Left colon (tissue), 2 donors: ENCODE measurements at places on chromosomes 2 and 18. TPM values are rescaled to one million over a fixed set of nuclear protein-coding genes. Genes with fewer than 3 reads are reported as not detected.
A peak's percentile ranks its signal among the peaks of the same experiment; 100 is the strongest.

DNA sequence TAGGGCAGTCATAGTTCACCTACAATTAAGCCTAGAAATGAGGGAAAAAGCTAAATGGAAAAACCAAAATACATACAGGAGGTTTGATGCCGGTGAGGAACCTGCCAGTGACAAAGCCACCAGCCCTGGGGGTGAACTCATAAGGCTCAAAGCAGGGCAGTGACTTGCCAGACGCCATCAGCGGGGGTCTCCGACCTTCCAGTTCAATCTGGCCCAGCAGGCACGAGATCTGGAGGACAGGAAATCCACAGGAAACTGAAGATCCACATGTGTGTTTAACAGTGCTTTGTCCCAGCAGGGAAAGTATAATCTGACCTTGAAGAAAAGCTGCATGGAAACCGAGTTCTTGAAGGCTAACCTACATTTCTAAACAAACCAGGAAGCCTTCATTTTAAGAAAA, 60.1 kb downstream of the POLR1A start:
- DNase-seq, result peak; percentile 14

DNA sequence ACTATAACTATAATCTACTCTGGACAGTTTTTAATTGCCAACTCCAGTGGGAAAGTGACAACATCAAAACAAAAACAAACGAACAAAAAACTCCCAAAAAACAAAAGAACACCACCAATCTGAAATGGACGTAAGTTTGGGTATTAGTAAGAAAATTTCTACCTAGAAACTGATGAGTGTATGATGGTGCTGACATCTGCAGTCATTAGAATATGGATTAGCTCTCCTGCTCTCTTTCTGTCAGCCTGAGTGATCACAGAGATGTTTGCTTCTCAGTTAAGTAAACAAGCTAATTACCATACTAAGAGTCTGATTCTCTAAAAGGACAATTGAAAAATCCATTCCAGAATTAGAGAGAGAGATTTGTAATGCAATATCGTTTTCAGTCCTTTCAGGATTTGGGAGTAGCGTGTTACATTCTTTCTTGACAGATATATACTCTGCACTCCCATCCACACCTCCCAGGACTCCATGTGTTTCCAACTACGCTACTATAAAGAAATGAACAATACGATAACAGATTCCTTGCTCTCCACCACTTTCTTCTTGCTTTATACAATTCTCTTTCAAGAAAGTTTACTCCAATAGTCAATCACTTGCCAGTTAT, 1347.4 kb upstream of the PIK3C3 start:
- DNase-seq, result no peak

GRCh38 chr18:25713103-25713502, 361.1 kb upstream of the ZNF521 start:
- no peak for DNase-seq

GRCh38 chr18:37270038-37270665, 295.4 kb downstream of the CELF4 start:
- no peak for DNase-seq

GRCh38 chr2:61726456-61727209, 127.2 kb downstream of the FAM161A start:
- no peak for DNase-seq

DNA sequence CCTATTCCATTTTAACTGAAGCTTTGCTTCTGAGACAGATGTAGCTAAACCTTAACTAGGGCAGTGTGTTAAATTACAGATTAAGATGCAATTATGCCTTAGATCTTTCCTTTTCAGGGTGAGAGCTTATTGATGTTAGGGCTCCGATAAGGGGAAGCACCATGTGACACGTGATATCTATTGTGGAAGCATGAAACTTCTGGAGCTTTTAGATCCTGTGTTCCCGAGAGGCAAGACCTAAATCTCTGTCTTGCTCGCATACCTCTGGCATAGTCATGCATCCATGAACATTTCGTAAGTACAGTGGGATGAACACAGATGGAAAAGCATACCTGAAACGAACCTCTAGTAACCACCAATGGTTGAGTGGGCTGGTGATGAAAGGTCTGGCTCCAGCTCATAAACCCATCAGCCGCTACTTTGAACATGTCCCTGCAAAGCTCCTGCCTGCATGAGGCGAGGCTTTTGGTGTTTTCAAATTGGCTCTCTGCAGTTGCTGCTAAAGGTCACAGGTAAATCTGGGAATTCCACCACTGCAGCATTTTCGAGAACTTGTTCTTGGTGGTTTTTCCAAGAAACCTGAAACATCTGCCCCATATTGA, 3.7 kb upstream of the NRP2 start:
- no peak for DNase-seq

GRCh38 chr2:159600752-159601151, 15.6 kb downstream of the BAZ2B start:
- DNase-seq, result no peak

GRCh38 chr2:237161189-237161588, 75.5 kb downstream of the COPS8 start:
- DNase-seq, result no peak

DNA sequence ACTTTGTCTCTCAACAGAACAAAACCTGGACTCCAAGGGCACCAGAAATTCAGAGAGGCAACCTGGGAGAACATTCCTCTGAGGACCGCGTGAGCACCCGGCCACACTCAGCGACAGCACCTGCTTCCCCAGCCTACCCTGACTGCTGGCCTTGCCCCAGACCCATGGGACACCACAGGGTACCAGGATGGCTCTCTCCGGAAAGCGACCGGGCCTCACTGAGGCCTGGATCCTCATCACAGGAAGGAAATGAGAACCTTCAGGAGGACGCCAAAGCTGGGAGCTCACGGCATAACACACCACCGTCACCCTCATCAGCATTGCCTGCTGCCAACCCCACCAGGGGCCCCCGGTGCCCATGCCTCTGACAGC, 38.9 kb downstream of the HS6ST1 start:
- peak; percentile 3 for DNase-seq

DNA sequence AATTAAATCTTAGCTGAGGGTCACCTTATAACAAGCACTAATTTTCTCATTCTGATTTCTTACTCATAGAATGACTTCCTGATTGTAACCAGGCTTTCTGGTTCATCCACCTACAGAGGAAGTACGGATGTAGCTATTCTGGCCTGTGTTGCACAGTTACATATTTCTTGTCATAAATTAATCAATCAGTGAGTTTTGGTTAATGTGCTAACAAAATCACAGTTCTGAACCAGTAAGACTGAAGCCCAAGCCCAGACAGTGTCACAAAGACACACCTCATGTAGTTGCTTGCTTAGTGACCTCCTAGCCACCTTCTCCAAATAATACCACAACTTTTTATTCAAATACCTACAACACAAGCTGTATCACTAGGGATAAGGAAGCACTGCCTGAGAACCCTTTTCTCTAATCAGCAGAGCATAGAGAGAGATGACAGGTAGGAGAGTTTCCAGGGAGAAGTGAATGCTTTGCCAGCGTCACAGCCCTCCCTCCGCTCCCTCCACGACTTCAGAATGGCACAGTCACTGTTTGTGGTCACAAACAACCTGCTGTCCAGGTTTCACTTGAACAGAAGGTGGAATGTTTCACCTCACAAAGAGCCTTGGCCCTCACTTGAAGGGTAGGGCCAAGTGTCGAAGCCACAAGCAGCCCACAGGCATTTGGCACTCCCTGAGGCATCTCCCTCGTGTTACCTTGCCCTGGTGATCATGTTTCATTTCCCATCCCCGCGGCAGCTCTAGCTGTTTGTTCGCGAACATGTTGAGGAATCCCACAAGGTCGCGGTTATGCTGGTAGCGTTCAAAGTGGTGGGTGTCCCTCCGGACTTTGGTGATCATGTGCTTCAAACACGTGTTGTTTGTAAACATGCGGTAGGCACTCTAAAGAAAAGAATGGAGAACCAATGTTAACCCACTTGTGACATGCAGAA, 120.8 kb upstream of the STK17B start:
- DNase-seq, result no peak

- DNase-seq, result no peak
Measured at GRCh38 chr18:21853016-21853415, 112.4 kb downstream of the MIB1 start.

GRCh38 chr2:107545066-107545465, 281.6 kb upstream of the RGPD4 start:
- no peak for DNase-seq

- no peak for DNase-seq
Measured at GRCh38 chr2:176388861-176389260, 119.6 kb downstream of the MTX2 start.

- peak; percentile 57 for DNase-seq
Measured at GRCh38 chr2:20614201-20615067, 36.5 kb downstream of the HS1BP3 start.

DNA sequence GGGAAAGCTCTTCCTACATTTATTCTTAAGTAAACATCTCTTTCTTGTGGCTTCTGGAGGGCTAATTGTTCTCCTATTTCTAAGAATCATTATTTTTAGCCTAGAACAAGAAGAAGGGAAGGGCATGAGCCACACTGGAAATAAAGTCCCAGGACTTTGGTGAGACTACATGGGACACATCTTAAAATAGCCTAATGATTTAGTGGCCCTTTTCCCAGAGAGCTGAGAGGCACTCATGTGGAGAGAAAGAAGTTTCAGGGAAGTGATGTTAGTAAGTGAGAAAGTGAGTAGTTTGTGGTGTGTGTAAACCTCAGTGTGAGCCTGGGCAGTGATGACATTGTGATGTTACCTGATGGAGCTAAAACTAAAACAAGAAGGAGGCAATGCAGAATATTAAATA, 14.6 kb downstream of the ITGA4 start:
- DNase-seq, result no peak

DNA sequence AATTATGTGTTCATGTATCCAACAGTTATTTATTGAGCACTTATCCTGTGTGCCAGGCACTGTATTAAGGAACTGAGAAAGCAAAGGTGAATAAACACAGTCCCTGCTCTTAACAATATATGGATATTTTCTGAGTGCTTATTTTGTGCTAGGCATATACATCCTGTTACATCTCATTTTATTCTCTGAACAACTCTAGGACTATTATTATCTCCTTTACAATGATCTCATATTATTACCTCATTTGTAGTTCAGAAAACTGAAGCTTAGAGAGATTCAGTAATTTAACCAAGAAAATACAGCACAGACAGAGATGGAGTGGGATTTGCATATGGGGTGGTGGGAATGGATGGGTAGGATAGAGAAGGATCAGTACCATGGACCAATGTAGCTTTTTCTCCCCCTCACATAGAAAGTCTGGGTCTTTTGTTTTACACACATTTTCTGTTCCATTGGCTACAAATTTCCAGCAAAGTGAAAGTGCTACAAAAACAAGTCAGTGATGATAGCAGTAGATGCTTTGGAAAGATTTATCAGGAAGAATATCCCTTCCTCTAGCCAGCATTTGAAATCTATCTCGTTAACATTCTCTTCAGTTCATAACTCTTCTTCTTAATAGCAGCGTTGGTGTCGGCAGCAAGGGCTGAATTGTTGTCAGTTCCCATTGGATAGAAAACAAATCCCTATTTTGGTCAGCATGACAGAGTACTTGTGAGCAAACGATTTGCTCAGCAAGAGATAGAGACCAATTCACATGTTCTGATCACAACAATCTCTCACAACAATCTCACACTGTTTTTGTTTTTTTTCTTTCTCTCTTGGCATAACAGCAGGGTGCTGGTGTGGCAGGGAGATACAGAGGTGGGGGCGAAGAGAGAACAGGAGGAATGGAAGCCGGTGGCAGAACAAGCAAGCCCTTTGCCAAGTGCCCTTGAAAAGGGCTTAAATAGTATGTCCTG, 102.2 kb upstream of the KCTD1 start:
- DNase-seq, result no peak

- no peak for DNase-seq
Measured at GRCh38 chr2:35116151-35116550, 1239.4 kb upstream of the CRIM1 start.

DNA sequence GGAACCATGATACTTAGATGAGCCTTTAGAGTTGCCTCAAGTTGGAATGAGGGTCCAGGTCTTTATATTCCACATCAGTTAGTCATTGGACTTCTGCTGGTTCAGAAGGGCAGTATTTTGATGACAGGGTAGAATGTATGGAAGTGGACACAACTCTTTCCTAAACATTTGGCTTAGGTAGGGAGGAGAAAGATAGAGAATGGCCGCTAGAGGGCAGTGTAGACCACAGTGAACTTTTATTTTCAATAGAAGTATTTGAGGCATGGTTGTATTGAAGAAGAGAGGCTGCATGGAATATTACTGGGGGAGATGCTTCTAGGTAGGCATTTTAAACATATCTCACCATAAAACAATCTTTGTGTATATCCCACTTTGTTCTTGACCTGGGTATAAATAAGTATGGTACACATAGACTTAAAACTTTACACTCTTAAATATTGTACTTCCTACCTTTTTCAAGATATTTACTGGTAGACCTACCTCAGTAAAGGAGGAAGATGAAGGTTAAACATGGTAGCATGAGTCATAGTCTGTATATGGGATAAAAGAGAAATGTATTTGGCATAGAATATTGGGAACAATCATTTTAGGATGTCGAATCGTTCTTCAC, 497.6 kb upstream of the FAM98A start:
- peak; percentile 56 for DNase-seq

DNA sequence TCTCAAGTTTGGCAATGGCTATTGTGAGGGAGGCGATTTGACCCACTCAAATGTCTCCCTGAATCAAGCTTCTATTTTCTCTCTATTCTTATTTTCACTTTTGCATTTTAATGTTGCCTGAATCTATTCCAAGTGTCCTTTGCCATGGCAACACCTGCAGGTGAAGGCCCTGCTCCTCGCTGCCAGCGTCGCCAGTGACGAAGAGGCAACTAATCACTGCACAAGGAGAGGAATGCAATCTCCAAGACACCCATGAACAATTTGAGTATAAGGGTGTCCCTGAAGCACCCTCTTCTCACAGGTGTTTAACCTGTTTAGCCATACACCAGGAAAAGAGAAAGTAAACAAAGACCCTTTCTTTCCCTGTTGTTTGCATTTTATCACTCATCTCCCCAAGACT, 165.6 kb upstream of the VRK2 start:
- DNase-seq, result no peak

DNA sequence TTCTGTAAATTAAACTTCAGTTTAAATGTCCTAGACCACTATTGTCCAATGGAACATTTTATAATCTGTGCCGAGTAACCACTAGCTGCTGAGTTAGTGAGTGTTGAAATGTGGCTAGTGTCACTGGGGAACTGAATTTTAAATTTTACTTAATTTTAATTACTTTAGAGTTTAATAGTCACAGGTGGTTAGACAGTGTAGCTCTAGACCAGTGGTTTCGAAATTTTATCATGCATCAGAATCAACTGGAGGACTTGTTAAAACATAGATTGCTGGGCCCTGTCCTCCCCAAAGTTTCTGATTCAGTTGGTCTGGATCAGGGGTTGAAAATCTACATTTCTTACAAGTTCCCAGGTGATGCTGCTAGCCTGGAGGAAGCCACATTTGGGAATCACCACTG, 110.4 kb downstream of the FMNL2 start:
- DNase-seq, result no peak

- no peak for DNase-seq
Measured at GRCh38 chr18:54086046-54086802, 138.2 kb downstream of the MBD2 start.

The HRH4 gene
- 0.11 TPM for total RNA-seq

The KCNS3 gene
- 19.0 TPM for total RNA-seq

The DSC2 gene
- total RNA-seq, result 177 TPM

The IFIH1 gene
- total RNA-seq, result 20.0 TPM

The COX7A2L gene
- 97.2 TPM for total RNA-seq

The TSPYL6 gene
- not detected for total RNA-seq

The ARHGEF4 gene
- total RNA-seq, result 3.0 TPM

The SERPINB10 gene
- total RNA-seq, result not detected

The INPP5D gene
- 10.6 TPM for total RNA-seq
